ENCODE measurements at places on chromosomes 7 and 10.

DNA sequence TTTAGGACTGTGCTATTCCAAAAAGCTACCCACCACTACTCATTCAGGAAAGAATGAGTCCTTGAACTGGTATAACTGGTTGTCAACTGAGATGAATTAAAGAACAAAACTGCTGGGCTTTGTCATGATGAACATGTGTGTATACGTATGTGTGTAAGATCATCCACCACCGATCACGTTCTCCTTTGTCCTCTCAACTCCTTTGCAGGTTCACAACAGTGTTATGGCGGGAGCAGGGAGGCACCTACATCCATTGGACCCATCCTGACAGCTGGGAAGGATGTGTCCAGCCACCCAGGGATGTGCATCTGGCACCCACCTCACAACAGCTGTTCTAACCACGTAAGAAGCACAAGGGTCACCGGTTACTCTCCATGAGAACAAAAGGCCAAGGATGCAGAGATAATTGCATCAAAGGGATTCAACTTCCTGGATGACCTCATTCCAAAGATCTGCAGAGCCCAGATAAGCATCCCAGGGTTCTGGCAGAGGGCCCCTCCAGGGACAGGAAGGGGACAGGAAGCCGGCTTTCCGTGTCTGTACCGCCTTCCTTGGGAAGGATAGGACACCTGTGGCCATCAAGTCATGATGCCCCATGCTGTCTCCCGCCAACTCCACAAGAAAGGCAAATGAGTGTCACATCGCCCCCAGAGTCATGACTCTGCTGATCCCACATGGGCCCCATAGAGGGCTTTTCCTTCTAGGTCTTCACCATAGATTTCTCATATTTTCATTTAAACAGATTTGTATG lies 66.1 kb downstream of the STEAP1B start:
- DNase-seq: no peak

- no peak for DNase-seq
These were observed 6.9 kb upstream of the GNG11 start for GRCh38 chr7:93914581-93915066.

GRCh38 chr10:109215291-109216075 lies 707.8 kb downstream of the XPNPEP1 start:
- no peak for DNase-seq

DNA sequence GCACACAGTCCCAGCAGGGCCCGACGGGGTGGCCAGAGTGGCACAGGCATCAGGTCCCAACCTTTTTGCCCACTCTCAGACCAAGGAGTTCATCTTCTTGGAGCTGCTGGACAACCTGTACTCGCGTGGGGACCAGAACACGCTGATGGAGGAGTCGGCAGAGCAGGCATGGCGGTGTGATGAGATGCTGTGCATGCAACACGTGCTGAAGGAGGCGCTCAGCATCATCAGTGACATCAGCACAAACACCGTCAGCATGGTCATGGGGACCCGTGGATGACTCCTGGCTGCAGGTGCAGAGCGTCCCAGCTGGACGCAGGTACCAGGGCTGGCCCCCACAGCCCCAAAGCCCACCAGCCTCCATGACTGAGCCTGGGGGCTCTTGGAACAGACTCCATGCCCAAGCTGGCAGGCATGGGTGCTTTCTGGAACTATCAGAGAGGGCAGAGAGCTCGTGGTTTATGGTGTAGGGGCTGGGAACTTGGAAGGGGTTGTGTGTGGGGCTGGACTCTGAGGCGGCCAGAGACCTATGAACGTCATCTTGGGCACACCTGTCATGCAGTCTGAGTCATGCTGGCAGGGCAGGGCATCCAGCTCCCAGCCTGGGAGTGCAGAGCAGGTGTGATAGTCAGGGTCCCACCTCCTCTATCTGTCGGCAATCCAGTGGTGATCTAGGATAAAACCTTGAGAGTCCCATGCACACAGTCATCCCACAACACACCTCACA lies 8.2 kb upstream of the MTPAP start:
- no peak for DNase-seq

GRCh38 chr10:29772403-29772802 lies 137.6 kb upstream of the SVIL start:
- DNase-seq: no peak

DNA sequence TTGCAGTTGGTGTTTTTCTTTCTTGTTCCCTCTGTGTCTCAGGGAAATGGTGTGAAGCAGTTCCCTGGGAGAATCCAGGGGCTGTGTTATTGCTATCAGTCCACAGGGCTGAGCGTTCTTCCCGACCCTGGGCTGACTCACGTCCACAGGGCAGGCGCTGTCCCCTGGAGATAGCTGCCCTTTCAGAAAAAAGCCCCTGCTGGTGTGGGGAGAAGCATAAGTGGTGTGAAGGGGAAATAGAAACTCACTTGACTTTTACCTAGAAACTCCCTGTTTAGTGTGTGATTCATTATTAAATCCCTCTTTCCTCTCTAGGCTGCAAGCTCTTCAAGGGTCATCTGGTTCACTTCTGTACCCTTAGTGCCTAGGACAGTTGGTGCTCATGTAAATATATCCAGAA lies 63.3 kb upstream of the SMNDC1 start:
- no peak for DNase-seq

DNA sequence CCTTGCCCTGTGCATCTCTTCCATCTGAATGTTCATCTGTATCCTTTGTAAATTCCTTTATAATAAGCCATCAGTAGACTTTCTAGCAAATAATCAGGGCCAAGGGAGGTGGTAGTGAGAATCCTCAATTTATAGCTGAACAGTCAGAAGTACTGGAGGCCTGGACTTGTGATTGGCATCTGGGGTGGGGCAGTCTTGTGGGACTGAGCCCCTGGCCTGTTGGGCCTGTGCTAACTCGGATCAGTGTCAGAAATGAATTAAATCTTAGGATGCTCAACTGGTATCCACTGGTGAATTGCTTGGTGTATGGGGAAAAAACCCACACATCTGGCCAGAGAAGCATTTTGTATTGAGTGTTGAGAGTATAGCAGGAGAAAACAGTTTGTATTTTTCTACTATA lies 481.8 kb downstream of the GLRX3 start:
- no peak for DNase-seq

DNA sequence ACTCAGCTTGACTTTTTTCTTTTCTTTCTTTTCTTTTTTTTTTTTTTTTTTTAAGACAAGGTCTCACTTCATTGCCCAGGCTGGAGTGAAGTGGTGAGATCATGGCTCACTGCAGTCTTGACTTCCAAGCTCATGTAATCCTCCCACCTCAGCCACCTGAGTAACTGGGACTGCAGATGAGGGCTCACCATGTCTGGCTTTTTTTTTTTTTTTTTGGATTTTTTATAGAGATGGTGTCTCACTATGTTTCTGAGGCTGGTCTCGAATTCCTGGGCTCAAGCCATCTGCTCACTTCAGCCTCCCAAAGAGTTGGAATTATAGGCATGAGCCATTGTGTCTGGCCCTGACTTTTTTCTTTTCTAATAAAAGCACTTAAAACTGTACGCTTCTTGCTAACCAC lies 358.2 kb upstream of the IGFBP3 start:
- DNase-seq: no peak

- no peak for DNase-seq
These were observed 2.6 kb upstream of the TMEM130 start for GRCh38 chr7:98872328-98872924.

DNA sequence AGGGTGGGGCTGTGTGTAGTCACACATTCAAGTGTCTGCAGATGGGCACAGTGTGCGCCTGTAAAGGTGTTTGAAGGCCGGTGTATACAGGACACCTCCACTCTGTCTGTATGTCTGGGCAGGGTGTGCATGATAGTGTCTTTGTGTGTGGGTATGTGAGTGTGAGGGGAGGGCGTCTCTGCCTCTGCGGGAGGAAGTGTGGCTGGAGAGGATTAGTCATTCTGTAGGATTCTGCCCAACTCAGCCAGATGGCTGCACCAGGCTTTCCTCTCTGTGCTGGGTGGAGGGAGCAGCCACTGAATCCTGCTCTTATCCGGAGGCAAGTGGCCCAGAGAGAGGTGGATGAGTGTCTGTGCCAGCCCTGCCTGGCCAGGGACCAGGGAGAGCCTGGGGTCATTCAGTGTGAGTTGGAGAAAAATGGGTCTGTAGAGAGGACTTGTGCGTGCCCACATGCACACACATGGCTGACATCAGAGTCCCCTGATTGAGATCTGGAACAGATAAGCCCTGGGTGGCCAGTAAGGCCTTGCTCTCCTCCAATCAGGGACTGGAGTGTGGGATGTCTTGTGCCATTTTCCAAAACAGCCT lies 1.7 kb downstream of the SFXN3 start:
- DNase-seq: no peak

DNA sequence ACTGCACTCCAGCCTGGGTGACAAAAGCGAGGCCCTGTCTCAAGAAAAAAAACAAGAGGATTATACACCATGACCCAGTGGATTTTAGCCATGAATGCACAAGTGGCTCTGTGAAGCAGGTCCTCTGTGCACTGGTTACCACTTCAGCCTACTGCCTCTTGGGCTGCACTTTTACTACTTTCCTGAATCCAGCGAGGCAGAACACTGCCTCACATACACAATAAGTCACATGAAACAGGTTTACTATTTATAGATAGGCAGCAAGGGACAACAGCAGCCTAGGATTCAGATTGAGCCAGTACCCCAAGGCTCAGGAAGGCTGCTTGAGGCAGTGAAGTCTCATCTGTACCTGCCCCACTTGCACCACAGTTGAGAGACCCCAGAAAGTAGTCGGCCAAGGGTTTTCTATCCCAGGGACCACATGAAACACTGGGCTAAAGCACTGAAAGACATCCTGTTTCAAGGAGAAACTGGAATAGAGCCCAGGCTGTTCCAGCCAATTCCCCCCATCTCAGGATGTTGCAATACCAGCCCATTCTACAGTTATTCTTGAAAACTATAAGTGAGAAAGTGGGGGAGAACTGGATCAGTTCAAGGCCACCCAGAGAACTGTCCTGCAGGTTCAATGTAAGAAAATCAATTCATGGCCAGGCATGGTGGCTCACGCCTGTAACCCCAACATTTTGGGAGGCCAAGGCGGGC lies 10.3 kb upstream of the OGDH start:
- DNase-seq: no peak

DNA sequence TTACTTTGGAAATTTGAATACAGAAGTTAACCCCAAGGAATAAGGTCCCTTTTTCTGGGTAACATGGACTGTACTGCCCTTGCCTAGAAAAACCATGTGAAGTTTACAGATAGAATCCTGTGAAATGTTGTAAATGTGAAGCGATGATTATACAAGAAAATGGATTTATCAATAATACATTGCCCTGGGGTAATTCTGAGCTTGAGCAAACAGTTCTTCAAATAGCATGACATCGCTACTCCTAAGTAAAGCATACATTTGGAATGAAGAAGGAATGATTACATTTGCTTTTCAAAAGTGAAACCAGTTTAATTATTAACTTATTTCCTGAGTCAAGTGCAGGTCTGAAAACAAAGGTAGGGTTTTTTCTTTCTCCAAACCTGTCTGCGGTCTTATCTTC lies 43.3 kb upstream of the FZD8 start:
- DNase-seq: no peak

DNA sequence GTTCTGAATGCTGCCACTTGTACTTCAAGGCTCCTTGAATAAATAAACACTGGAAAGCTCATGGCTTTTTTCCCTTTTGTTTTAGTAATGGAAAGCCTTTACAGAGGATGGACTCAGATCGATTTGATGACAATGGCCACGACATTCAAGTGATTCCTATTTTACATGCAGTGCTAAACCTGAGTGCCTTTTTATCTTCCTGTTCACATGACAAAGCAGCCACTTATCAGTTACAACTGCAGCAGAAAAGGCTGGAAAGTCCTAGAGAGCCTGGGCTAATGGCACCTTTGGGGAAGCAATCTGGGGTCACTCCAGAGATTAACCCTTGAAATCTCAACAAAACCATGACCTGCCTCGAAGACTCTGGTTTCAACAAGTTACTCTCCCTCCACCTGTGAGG lies 249.0 kb upstream of the AUTS2 start:
- DNase-seq: peak; percentile 81

GRCh38 chr7:13850185-13850752 lies 139.2 kb downstream of the ETV1 start:
- DNase-seq: no peak

GRCh38 chr7:27586825-27587224 lies 75.9 kb downstream of the HIBADH start:
- DNase-seq: peak; percentile 68

DNA sequence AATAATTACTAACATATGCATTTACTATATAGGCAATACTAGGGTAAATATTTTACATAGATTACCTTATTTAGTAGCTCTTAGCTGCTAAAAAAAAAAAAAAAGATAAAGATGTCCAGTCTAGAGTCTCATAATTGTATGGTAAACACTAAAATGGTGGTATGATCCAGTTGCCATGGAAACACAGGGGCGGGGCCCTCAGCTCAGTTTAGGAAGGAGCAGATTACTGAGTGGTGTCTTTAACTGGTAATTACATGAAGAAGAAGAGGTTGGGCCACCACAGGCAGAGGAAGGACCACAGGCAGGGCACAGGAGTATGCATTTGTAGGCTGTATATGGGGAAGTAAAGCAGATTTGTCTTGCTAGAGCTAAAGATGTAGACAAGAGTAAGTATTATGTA lies 43.7 kb downstream of the ITGB8 start:
- DNase-seq: no peak

DNA sequence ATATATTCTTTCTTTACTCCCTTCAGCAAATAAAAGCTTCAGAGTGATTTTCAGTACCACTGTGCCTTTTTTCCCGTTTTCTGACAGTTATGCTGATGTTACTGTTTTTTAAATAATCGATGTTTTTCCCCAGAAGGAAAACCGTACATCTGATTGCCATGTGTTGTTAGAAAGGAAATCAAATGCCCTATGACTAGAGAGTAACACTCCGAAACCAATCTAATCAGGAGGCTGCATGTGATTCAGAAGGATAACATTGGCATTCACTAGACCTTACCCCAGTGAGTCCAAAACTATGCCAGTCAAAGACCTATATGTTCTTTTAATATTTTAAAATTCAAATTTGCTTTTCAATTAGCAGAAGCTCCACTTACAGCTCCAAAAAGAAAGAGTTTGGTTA lies 116.3 kb downstream of the TMEM26 start:
- DNase-seq: no peak

- DNase-seq: no peak
These were observed 698.1 kb upstream of the NRP1 start for GRCh38 chr10:34032564-34032963.

DNA sequence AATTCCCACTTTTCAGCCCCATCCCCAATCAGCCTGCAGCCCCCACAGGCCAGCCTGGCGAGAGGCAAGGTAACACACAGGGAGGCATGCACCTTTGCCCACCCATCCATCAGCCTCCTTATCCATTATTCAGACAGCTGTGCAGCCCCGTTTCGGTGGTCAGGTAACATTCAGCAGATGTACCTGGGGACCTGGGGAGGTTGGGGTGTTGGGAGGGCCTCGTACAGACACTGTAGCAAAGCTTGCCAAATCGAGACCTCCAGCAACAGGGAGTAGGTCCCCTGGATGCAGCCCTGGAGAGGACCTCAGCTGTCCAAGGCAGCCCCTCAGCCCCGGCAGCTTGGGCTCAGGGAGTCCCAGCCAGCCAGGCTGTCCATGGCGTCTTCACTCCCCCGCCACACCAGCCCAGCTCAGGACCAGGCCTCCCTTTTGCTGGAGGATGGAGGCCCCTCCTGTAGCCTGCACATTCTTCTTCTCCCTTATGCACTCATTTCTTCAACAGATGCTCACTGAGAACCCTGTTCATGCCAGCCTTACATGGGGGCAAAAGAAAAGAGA lies 8.5 kb upstream of the DRGX start:
- no peak for DNase-seq

GRCh38 chr7:153838591-153838990 lies 213.6 kb upstream of the DPP6 start:
- DNase-seq: no peak

- DNase-seq: no peak
These were observed 17.3 kb downstream of the GPER1 start for GRCh38 chr7:1105189-1105588.

GRCh38 chr7:2986561-2986960 lies 57.1 kb downstream of the CARD11 start:
- no peak for DNase-seq

GRCh38 chr7:115221456-115221855 lies 299.6 kb downstream of the MDFIC start:
- DNase-seq: no peak

Measured in NCI-H1092 (cell line).